ENCODE measurements at places on chromosomes 6 and 20. TPM values are rescaled to one million over a fixed set of nuclear protein-coding genes. Genes with fewer than 3 reads are reported as not detected.

C6orf132 gene
- total RNA-seq = 12.9 TPM

MRPL2 gene
- total RNA-seq = 65.6 TPM

CCN6 gene
- 3.0 TPM for total RNA-seq

SOX4 gene
- total RNA-seq = 71.9 TPM

IRAK1BP1 gene
- total RNA-seq = 2.2 TPM

RAB32 gene
- total RNA-seq = 61.5 TPM

MOG gene
- not detected for total RNA-seq

RNF217 gene
- 37.7 TPM for total RNA-seq

CST5 gene
- not detected for total RNA-seq

TMC2 gene
- not detected for total RNA-seq

GLYATL3 gene
- not detected for total RNA-seq

BCAS1 gene
- 3.1 TPM for total RNA-seq

ZNF322 gene
- total RNA-seq = 31.2 TPM

CCM2L gene
- 45.4 TPM for total RNA-seq

SAMD10 gene
- 8.8 TPM for total RNA-seq

MTHFD1L gene
- 76.2 TPM for total RNA-seq

GSTA2 gene
- not detected for total RNA-seq
